Left kidney (tissue), 8 donors: ENCODE measurements at places on chromosomes 12 and 14. TPM values are rescaled to one million over a fixed set of nuclear protein-coding genes. Genes with fewer than 3 reads are reported as not detected.

PTGER2 gene
- polyA plus RNA-seq = 5.4 TPM

- DNase-seq = no peak
Observed at GRCh38 chr12:89756585-89757398, 48.2 kb upstream of the ATP2B1 start.

- DNase-seq = no peak
Observed at GRCh38 chr12:29048787-29049186, 100.3 kb upstream of the FAR2 start.

DNA sequence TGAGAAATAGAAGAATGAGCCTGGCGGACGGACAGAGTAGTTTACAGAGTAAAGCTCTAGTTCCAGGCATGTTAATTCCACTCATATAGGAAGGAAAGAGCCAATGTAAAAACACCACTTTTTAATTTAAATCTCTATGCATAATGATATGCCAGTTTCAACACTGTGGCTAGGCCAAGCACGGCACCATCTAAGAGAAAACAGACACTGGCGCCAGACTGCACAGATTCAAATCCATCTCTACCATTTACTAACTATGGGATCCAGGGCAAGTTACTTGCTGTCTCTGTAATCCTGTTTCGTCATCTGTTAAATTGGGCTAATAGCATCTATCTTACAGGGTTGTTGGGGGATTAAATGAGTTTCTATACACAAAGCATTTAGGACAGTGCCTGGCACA is 27.5 kb downstream of the RMST start:
- DNase-seq = no peak

PIK3C2G gene
- 4.8 TPM for polyA plus RNA-seq

GRCh38 chr14:106875503-106875902 is 1349.1 kb downstream of the TMEM121 start:
- no peak for DNase-seq

DNA sequence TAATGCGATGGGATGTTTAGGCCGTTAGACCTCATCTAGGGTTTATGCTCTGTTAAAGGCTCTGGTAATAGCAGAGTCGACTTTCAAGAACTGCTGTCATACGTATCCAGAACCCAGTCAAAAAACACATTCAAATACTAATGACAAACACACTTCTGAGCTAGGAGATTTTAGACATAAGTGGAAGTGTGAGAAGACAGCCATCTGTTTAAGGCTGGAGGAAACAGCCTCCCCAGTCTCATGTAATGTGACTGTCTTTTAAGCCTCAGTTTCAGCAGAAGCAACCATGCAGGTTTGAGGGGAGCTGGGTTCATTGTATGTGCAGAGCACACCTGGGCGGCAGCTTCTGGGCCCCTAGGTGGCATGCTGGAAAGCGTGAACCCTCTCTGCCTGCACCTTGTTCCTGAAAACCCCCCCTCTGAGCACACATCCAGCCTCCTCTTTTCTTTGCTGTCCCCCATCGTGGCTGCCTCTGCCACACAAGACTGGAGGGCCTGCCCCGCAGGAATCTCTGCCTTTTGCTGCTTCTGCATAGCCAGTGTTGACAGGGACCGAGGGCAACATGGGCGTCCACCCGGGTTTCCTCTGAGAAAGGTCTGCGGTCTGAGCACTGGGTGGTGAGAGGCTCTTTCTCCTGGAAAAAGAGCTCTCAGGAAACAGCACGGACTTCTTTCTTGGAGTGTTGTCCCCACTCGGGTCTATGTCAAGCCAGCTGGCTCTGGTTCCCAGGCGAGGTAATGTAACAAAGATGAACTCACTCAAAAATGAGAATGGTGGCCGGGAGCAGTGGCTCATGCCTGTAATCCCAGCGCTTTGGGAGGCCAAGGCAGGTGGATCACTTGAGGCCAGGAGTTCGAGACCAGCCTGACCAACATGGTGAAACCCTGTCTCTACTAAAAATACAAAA is 11.6 kb downstream of the WNT5B start:
- no peak for DNase-seq

DNA sequence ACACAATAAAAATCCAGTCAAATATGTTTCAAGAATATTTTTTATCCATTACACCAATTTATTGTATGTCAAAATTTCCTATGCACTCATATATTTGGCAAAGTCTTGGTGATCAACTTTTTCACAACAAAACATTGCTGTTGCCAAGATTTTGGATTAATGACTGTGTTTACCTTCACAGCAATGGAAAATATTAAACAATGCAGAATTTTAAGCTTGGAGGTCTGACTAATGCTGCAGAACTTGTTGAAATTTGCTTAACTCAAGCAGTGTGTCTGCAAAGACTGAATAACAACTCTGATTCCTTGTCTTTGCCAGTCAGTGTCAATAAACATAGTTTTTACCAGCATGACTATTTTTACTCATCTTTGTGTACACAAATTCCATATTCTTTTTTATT is 336.4 kb downstream of the CCER1 start:
- no peak for DNase-seq

- DNase-seq = no peak
Observed at GRCh38 chr12:83665634-83666218, 979.0 kb downstream of the TMTC2 start.

GRCh38 chr12:118166946-118167345 is 31.0 kb downstream of the PEBP1 start:
- no peak for DNase-seq

- DNase-seq = no peak
Observed at GRCh38 chr14:65045006-65045405, 57.3 kb downstream of the MAX start.

AMHR2 gene
- 0.63 TPM for polyA plus RNA-seq

DNA sequence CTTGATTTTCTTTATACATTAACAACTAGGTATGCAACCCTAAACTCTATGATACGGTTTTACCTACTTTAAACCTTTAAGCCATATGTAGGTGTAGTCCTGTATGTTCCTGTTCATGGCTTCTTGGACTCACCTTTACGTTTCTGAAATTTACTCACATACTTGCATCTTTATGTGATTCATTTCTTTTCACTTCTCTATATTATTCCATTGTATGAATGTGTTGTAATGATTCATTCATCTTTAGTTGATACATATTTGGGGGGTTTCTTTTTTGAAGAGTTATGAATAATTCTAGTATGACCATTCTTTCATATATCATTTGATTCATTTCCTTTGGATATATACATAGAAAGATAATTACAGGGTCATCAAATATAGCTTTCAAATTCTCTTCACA is 2.4 kb upstream of the TAS2R50 start:
- no peak for DNase-seq

KRT85 gene
- not detected for polyA plus RNA-seq

- DNase-seq = no peak
Observed at GRCh38 chr12:28689398-28690175, 459.5 kb upstream of the FAR2 start.

- no peak for DNase-seq
Observed at GRCh38 chr12:32589165-32589865, 89.8 kb upstream of the DNM1L start.

TSHR gene
- polyA plus RNA-seq = 0.88 TPM

DNA sequence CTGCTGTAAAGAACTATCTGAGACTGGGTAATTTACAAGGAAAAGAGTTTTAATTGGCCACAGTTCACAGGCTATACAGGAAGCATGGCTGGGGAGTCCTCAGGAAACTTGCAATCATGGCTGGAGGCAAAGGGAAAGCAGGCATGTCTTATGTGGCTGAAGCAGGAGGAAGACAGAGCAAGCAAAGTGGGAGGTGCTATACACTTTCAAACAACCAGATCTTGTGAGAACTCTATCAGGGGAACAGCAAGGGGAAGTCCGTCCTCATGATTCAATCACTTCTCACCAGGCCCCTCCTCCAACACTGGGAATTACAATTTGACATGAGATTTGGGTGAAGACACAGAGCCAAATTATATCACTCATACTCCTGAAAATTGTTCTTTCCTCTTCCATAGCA is 109.5 kb upstream of the PKP2 start:
- DNase-seq = no peak

DNA sequence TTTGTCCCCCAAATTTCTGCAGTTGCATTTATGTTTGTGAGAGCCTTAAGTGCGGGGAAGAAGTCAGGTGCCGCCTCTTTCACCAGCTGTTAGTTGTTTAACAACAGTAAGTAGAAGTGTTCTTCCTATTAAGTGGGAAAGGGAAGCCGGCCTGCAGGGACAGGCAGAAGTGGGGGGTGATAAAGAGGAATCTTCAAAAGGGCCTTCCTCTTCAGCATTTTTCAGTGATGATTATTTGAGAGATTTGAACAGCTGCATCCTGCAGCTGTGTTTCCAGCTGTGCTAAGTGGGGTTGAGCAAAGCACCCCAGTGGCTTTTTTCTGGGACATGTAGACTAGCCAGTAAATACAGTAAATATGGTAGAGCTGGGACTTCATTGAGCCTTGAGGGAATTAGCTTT is 32.1 kb upstream of the SLC38A1 start:
- DNase-seq = no peak

DNA sequence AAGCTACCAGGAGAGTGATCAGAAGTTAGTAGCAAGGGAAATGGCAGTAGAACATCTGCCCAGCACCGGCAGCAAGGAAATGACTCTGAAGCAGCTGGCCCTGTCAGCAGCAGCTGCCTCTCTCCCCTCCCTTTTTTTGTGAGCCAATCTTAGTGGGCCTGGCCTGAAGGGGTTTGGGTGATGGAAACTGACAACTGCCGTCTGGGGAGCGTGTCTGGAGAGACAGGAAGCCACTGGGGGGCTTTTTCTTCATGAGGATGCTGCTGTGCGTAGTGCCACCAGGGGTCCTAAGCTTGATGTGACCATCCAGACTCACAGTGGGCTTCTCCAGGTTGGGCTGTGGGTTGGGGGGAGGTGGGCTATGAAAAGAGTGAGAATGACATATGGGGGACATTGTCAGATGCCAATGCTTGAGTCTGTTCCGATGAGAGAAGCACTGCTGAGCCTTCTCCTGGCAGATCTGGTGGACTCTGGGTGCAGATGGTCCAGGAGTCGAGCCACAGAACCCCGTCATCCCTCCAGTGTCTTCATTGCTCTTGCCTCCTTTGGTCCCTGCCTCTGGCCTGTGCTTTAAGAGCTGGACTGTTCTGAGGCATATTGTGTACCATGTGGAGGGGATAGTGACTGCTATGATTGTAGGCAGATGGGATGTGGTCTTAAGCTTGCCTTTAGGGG is 87.6 kb upstream of the HIF1A start:
- no peak for DNase-seq

BEGAIN gene
- 2.2 TPM for polyA plus RNA-seq

SSTR1 gene
- polyA plus RNA-seq = 1.8 TPM

ARHGAP9 gene
- polyA plus RNA-seq = 2.6 TPM

- DNase-seq = no peak
Observed at GRCh38 chr12:50123203-50123602, 11.2 kb downstream of the COX14 start.

- peak; percentile 32 for DNase-seq
Observed at GRCh38 chr12:56687223-56688128, 608 bp downstream of the PTGES3 start.

DNA sequence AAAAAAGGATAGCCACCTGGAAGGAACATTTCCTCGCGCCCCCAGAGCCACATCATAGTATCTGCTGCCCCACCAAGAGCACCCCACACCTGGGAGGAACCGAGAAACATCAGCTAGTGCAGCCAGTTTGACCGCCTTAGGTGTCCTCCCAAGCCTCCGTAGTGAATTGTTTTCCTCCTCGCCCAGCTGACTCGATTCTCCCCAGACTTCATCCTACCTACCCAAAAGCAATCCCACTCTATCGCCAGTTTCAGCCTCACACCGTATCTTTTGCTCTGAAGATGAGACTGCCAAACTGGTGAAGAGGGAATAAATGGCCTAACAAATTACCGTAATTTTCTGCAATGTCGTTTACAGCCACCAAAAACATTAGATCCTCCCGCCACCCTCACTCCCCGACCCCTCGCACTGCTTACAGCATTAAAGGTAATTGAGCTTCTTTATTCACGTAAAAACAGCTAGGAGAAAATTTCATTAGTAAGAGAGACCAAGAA is 1.2 kb upstream of the SLC11A2 start:
- no peak for DNase-seq

CCDC197 gene
- polyA plus RNA-seq = not detected

- DNase-seq = no peak
Observed at GRCh38 chr14:36518031-36518585, 1.9 kb downstream of the NKX2-1 start.

DNA sequence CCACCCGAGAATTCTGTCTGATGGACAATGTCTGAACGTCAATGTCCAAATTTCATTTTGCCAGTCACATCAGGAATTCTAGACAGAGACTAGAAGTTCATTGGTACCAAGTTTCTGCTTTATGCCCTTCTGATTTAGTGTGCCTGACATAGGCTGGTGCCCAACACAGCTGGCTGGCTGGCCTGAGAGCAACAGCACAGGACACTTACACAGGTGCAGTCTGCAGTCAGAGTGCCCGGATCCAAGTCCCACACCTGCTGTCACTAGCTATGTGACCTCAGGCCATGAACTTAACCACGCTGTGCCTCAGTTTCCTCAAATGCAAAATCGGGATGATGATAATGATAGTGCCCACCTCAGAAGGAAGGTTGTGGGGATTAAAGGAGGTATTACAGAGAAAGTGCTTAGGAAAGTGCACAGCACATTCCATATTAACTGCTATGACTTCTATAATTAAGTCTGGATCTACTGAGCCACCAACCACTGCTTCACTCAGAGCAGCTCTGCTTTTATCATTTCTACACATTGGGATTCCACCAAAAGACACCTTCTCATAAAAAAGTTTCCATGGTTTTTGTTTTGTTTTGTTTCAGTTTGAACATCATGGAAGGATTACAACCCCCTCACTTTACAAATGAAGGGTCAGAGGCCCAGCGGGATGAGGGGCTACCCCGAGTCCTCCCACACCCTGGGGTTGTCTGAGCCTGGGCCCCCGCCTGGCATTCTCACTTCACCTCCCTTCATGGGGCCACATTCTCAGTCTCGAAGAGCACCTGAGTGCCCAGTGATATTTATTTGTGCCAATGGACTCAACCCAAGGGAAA is 168.8 kb upstream of the BCL2L14 start:
- no peak for DNase-seq

JDP2 gene
- 17.0 TPM for polyA plus RNA-seq

MORN3 gene
- polyA plus RNA-seq = 2.0 TPM

GRCh38 chr14:55116246-55117030 is 12.6 kb upstream of the LGALS3 start:
- no peak for DNase-seq

NRXN3 gene
- polyA plus RNA-seq = 9.0 TPM

- no peak for DNase-seq
Observed at GRCh38 chr12:43106355-43106754, 445.6 kb downstream of the ADAMTS20 start.

SLC35F4 gene
- polyA plus RNA-seq = 4.3 TPM

- DNase-seq = no peak
Observed at GRCh38 chr12:29492891-29493290, 4.6 kb downstream of the OVCH1 start.

DNA sequence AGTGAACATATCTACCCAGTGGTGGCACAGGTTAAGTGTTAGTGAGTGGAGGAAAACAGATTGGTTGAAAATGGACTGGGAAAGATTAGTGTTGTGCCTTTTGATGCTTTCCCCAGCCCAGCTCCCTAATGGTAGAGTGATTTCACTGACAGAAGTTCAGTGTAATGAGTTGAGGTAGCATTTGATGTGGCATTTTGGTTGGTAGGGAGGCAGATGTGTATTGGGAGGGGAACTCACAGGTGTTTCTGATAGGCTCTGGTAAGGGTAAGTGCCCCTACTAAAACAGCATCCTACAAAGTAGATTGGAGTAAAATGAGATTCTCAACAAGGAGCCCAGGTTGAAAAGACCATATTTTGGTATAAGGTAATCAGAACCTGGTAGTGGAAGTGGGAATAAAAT is 4.2 kb downstream of the TBK1 start:
- DNase-seq = no peak

- DNase-seq = no peak
Observed at GRCh38 chr12:93563807-93564538, 8.5 kb upstream of the SOCS2 start.
